Brain microvascular endothelial cell (primary cell): ENCODE measurements at places on chromosomes 2 and 18.

DNA sequence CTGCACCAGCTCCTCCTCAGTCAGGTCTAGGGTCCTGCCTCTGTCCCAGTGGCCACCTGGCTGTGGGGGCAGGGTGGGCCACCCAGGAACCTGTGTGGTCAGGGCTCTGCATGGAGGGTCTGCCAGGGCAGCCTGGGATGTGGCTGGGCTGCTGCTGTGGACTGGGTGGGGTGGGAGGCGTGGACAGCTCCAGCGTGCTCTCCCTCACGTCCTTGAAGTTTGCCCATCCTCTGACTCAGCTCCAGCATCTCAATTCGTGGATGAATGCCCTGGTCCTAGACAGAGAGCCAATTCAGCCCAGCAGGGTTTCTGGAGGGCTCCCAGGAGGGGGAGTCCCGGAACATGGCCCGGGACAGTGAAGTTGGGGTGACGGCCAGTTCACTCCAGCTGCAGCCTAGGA is 64.3 kb upstream of the EPAS1 start:
- DNase-seq, result no peak

GRCh38 chr2:70560442-70560841 is 6.8 kb upstream of the TGFA start:
- DNase-seq, result no peak

DNA sequence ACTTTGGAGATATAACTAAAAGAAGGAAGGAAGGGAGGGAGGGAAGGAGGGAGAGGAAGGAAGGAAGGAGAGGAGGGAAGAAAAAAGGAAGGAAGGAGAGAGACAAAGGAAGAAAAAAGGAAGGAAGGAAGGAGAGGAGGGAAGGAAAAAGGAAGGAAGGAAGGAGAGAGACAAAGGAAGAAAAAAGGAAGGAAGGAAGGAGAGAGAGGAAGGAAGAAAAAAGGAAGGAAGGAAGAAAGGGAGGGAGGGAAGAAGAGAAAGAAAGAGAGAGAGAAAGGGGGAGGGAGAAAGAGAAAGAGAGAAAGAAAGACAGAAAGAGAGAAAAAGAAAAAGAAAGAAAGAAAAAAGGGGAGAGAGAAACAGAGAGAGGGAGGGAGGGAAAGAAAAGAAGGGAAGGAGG is 147.4 kb downstream of the MYT1L start:
- no peak for DNase-seq

GRCh38 chr2:126382998-126383397 is 273.0 kb upstream of the GYPC start:
- no peak for DNase-seq

GRCh38 chr2:133266041-133266925 is 302.0 kb downstream of the NCKAP5 start:
- DNase-seq, result no peak

GRCh38 chr2:67965246-67965645 is 97.6 kb downstream of the C1D start:
- no peak for DNase-seq

DNA sequence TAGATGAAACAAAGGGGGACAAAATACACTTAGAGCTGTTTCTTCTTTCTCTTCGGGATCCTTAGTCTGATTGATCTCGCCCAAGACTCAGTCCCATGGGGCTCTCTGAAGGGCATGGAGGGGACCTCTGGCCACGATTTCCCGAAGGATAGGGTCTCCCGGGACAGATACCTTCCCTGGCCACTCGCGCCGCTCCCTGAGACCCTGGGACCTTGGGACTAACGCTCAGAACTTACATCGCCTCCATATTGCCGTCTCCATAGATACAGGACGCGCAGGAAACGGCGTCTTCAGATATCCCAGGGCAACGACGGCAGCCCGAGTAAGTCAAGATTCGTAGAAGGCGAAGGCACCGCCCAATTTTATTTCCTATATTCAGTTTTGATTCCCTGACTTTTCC is at the start of gene CFAP65:
Gene CFAP65, minus strand, starts transcription at position 265 of the 400 bp plus-strand sequence. CDS start 2,468 bp downstream, outside the sequence.
- peak; percentile 51 for DNase-seq

DNA sequence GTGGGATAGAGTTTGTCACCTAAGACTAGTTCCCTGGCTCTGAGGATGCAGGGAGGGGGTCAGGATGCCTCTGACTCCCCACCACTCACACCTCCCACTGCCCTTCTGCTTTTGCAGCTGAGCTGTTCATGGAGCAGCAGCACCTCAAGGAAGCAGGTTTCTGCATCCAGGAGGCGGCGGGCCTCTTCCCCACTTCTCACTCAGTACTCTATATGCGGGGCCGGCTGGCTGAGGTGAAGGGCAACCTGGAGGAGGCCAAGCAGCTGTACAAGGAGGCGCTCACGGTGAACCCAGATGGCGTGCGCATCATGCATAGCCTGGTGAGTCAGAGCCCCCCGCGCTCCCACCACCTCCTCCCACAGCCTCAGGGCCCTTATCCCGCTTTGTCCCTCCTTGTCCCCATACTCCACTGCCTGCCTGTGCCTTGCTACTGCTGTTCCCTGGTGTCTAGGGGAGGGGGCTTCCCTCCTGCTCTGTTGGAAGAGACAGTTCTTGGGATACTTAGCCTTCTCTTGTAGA is 94.4 kb downstream of the STPG4 start:
- DNase-seq, result no peak

GRCh38 chr2:30216157-30216556 is 15.2 kb upstream of the LBH start:
- no peak for DNase-seq

DNA sequence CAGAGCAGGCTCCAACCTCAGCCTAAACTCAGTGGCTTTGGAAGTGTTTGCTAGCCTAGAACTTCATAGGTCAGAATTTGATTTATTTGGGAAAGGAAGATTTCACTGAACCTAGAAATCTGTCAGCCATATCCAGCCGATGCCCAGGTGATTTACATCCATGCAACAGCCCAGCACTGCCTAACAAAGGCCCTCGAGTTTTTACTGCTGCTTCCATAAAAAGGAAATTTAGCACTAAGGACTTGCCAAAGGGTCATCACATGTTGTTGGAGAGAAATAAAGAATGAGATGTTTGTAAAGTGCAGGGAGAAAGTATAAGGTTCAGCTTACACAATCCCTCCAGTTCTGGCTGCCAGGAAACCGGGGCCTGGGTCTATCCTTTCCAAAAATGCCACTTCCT is 614.2 kb downstream of the BCL11A start:
- no peak for DNase-seq

- no peak for DNase-seq
Observed at GRCh38 chr2:12424219-12424618, 292.5 kb upstream of the TRIB2 start.

DNA sequence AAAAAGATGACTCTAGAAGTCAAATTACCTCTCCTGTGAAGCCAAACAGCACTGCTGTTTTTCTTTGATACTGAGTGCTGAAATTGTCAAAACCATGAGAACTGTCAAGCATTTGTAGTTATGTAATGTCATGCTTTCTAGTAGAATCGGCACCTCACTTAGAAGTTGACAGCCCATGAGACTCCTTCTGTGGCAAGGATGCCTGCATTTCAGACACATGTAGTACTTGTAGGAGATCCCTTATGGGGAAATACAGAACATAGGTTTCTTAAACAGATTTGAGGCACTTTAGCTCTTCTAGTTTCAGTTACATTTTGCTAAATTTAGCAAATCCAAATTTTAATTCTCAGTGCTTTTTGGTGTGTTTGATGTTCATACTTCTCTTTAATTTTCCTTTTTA is 15.7 kb downstream of the ZNF407 start:
- DNase-seq, result no peak

- no peak for DNase-seq
Observed at GRCh38 chr18:21056545-21056944, 55.1 kb downstream of the ROCK1 start.

GRCh38 chr2:8475349-8476031 is 206.4 kb upstream of the ID2 start:
- DNase-seq, result no peak

DNA sequence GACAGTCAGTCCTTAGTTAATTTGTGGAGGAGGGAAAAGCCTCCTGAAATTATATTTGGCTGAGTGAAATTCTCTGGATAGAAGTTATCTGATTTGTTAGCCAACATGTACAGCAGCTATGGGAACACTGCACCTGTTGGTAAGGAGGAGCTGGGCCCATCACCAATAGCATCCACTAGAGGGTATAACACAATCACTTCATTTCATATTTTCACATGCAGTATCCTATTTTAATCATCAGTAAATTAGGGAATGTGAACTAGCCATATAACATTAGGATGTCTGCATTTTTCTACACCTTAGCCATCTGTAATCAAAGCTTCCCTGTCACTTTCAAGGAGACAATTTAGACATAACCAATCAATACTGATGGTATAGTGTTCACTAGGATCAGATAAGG is 818.4 kb upstream of the CDH2 start:
- DNase-seq, result no peak

DNA sequence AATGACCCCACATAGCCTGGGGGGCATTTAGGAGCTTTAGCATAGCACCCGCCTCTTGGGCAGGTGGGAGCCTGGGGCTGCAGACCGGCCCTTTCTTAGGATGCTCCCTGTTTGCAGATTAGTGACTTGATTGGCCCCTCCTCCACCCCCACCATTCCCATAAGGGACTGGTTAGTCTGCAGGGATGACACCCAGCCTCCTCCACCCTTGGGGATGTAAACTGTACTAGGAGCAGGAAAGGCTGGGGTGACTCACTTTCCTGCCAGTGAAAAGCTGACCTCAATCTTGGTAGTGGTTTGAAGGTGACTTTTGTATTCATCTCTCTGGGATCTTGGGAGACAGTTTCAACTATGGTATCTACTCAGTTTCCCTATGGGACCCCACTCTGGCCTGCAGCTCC is 24.2 kb downstream of the CTIF start:
- peak; percentile 77 for DNase-seq

GRCh38 chr2:138476940-138477339 is 24.6 kb upstream of the SPOPL start:
- no peak for DNase-seq

GRCh38 chr2:209463226-209463625 is 39.4 kb downstream of the MAP2 start:
- DNase-seq, result no peak

- DNase-seq, result peak; percentile 81
Observed at GRCh38 chr2:11477994-11478393, 12.0 kb upstream of the E2F6 start.

GRCh38 chr2:160561551-160562295 is 68.1 kb upstream of the RBMS1 start:
- DNase-seq, result no peak

DNA sequence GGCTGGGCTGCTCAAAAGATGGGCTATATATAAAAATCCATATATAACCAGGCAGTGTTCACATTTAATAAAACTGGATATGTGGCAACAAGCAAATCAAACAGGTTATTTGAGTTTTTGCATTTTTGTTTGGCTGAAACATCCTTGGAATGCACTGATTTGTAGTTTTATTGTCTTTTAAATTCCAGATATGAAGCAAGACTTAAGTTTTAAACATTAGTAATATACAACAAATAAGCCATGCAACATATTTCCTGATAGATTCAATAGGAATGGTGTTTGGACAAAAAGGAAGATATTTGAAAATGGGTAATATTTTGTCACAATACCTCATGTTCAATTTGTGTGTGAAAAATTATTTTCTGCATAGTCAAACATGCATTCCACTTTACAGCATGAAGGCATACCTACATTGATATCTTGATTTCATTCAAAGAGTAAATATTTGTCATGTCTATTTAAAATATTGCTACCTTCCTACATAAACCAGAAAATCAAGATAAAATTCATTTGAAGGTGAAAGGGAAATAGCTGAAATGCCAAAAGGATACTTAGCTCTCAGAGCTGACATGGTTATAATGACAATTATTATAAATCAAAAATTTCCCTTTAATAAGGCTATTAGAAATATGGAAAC is 132.3 kb upstream of the NETO1 start:
- no peak for DNase-seq

GRCh38 chr2:213098612-213099011 is 52.8 kb downstream of the IKZF2 start:
- no peak for DNase-seq

GRCh38 chr18:22983175-22983574 is 50.0 kb downstream of the RBBP8 start:
- DNase-seq, result no peak

DNA sequence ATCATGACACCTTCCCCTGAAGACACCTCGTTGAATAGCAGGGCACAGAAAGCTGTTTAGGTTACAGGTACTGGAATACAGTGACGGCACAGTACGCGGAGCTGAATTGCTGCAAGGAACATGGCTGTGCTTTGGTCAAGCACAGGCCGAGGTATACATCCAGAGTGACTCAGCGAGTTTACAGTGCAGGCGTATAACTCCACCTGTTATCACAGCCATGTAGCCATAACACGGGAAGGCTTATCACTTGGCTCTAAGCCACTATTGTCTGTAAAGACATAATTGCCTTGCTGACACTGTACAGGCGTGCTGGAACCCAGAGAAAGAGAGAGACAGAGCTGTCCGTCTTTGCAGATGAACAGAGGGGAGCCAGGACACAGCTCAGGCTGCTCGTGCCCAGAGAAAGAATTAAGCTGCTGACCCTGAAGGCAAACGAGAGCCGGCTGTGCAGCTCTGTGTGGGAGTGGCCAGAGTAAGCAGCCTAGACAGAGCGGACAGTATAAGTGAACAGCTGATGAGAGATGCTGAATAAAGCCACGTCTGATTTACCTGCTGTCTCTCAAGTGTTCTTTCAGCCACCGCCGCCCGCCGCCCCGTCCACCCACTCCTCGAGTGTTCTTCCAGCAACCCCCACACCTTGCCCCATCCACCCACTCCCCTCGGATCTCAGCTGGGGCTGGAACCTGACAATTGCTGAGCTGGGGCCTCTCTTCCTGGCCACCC is 87.3 kb upstream of the PPP1CB start:
- DNase-seq, result no peak

- no peak for DNase-seq
Observed at GRCh38 chr2:235083822-235084221, 132.0 kb downstream of the SH3BP4 start.

- DNase-seq, result no peak
Observed at GRCh38 chr2:148451046-148451445, 193.5 kb upstream of the EPC2 start.

- peak; percentile 91 for DNase-seq
Observed at GRCh38 chr2:190607657-190608357, 41.1 kb upstream of the NAB1 start.

DNA sequence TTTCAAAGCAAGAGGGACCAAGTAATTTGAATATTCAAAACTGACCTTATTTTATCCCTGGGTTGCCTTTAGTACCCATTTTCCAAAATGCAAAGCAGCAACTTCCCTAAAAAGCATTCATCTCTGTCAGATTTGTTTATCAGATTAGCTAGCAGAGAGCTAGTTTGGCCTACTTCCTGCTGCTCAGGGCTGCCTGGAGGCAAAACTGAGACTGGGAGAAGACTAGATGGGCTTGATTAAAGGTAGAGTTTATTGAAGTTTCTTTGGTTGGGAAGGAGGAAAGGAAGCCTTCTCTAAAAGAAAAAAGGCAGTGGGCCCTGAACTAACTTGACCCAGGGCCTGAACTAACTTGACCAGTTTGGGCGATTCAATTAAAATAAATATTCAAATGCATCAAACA is 426.1 kb upstream of the FAM98A start:
- no peak for DNase-seq

GRCh38 chr2:206982360-206982955 is 43.1 kb downstream of the CPO start:
- DNase-seq, result no peak

DNA sequence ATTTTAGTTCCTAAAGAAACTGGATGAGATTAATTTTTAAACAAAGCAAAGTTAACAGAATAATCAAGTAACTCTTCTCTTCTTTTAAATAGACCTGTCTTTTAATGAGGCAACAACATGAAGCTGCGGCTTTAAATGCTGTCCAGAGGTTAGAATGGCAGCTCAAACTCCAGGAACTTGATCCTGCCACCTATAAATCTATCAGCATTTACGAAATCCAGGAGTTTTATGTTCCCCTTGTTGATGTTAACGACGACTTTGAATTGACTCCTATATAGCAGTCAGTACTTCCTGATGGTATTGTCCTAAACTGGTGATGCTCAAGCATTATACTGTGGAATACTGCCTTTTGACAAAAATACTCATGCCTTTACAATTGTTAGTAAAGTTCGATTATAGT is 53.7 kb upstream of the TWSG1 start:
- DNase-seq, result no peak
